ENCODE measurements at places on chromosomes 1 and 21.

- DNase-seq: peak; percentile 49
These were observed 876 bp downstream of the RAB29 start for GRCh38 chr1:205774198-205775014.

GRCh38 chr1:159973350-159973940 lies 19.4 kb upstream of the SLAMF9 start:
- no peak for DNase-seq

DNA sequence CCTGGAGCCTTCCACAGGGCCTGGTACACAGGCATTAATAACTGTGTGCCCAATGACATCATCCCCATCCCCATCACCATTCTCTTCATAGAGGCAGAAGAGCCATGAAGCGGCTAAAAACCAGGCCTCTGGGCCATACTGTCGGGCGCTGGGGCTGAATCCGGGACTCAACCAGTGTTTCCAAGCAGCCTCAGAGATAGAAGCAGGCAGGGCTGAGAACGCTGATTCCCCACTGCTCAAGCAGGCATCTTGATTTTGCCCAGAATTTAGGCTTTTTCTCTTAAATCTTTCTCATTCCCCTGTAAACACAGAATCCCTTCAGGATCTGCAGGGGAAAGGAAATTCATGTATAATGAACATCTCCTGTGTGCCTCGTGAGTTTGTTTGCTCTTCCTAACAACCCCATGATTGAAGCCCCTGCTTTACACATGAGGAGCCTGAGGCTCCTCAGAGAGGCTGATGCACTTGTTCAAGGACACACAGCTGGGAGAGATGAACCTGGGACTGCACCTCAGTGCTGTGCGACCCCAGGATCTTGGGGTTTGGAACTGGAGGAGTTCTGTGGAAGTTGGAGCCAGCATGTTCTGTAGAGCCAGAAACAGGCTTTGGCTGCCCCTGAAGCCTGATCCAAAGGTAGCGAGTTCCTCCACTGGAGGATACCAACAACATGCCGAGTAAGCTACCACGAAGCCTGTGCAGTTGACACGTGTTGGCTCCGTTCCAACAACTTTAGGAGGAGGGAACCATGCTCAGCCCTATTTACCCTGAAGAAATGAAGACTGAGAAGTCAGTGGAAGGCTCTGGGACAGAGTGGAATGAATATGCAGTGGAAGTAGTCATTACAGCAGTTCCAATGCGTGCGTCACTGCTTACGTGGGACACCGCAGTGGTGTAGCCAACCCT lies 55.5 kb downstream of the EDN2 start:
- DNase-seq: no peak

DNA sequence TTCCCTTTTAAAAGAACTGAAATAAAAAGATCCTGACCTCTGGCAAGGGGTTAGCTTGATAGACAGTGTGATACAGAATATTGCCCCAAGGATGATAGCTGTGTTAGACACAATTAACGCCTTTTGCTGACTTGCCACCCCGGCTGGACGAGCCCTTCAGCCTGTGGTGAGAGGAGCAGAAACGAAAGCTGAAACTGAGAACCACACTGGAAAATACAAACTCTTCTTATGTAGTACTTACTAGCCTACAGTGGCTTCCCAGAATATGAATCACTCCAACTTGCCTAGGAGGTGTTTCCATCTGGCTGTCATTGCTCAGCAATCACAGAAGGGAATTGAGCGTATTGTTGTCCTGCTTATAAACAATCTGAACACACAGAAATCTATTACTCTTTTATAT lies 22.9 kb downstream of the SAMSN1 start:
- DNase-seq: peak; percentile 34

Data from CD4-positive, alpha-beta T cell treated with Interferon gamma for 1 hour (primary cell).